ENCODE measurements at places on chromosomes 13 and 19. TPM values are rescaled to one million over a fixed set of nuclear protein-coding genes. Genes with fewer than 3 reads are reported as not detected.

Gene NAXD
- polyA plus RNA-seq: 40.5 TPM

Gene GDF15
- 1.1 TPM for polyA plus RNA-seq

Gene CEACAM6
- 0.11 TPM for polyA plus RNA-seq

Gene CEACAM21
- polyA plus RNA-seq: 1.3 TPM

Gene UPF3A
- 93.1 TPM for polyA plus RNA-seq

Gene SIGLEC11
- polyA plus RNA-seq: 4.4 TPM

Gene CRYL1
- 121 TPM for polyA plus RNA-seq

Gene ZNF439
- 21.3 TPM for polyA plus RNA-seq

Gene CEACAM3
- not detected for polyA plus RNA-seq

Gene CYP2A6
- polyA plus RNA-seq: not detected

Gene ASPDH
- polyA plus RNA-seq: 1.3 TPM

Gene FCER2
- polyA plus RNA-seq: 0.19 TPM

DNA sequence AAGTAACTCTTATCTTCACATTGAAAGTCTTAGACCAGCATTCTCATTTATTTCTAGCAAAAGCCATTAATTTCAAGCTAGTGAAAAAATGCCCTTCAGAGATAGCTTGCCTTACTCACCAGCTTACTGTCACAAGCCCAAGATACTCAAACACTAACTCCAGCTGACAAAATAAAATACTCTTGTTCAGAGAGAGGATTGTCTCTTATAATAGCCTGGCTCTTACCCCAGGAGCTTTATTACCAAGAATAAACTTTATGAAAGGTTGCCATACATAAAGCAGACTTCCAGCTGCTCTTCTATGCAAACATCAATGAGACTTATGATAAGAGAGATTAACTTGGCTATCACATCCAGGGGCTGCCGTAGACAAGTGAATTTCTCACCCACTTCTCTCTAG is 53.6 kb downstream of the XPO4 start:
- DNase-seq: no peak

DNA sequence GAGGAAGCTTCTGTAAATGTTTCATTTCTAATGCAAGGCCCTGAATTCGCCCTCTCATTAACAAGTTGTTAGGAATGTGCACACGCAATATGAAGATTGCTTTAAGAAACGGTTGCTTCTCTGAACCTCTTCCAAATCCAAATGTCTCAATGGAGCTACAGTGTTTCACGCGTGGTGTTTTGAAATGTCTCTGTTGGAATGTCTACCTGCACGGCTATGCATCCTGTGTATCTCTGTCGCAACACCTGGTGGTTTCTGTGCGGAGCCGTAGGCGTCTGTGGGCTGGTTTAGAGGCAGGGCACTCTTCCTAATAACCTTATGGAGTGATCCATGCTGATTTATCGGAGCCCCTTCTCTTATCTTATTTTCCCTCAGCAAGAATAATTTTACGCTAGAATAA is 1584.2 kb upstream of the SLC10A2 start:
- no peak for DNase-seq

DNA sequence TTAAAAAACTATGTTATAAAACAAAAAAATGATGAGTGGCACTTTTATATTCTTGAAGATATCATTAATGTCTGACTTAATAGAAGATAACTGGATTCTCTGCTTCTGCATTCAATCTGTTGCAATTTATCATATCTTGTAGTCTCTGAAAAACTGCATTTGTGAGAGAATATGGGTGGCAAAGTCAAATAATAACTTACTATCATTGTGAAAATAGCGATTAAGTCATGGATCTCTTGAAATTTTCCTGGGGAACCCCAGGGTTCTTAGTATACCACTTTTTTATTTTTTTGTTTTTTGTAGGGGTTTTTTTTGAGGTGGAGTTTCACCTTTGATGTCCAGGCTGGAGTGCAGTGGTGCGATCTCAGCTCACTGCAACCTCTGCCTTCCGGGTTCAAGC is 127.1 kb downstream of the STOML3 start:
- DNase-seq: no peak

DNA sequence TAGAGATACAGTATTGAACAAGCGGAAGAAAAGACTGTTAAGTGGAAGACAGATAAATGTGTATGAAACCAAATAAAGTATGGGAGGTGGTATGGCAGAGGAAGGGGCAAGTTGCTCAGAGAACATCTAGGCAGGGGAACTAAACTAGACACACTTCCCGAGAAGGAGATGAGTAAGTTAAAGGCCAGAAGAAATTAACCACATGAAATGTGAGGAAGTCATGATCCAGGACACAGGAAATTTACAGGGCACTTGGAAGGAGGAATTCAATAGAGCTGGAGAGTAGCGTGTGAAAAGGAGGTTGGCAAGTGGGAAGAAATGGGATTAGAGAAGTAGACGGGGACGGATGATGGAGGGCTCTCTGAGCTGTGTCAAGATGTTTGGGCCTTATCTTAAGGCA is 208.8 kb downstream of the COG6 start:
- DNase-seq: no peak

DNA sequence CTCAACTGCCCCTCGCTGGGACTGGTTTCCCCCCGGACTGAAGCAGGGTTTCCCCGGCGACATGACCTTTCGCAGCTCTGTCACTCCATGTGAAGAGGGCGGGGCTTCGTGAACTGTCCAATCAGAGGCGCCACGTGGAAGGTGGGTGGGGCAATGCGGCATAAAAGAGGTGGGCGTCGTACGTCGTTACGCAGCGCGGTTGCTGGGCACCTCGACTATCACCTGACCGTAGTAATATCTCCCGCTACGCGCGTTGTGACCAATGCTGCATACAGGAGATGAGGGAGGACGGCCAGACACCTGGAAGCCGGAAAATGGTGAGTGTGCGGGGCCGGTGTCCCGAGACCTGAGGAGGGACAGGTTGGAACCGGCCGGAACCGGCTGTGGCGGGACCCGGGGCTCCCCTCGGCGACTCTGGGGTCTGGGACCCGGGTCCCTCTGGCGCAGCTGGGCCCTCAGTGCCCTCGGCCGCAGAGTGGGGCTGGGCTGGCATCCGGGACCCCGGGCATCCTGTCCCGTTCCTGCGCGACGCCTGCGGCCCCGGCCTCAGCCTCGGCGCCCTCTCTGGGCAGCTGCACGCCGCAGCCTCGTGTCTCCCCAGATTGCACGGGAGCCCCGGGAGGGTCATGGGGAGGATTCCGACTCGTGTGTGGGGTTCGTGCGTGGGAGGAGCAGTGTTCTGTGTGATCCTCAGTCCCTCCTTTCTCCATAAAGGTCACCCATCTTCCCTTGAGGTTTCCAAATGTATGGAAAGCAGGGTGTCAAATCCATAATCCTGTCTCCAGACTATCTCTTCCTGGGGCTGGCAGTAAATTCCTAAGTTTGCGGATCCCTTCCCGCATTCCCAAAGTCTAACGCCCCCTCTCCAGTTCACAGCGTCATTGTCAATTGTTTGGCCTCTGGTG is 32.2 kb downstream of the ZNF136 start:
- peak; percentile 82 for DNase-seq

- no peak for DNase-seq
Observed at GRCh38 chr13:20492641-20493040, 33.0 kb downstream of the CRYL1 start.

- no peak for DNase-seq
Observed at GRCh38 chr13:42225051-42225450, 46.9 kb upstream of the AKAP11 start.

GRCh38 chr13:100594731-100595130 is 6.1 kb upstream of the GGACT start:
- DNase-seq: no peak

GRCh38 chr13:43494206-43494605 is 292.6 kb downstream of the ENOX1 start:
- no peak for DNase-seq

- no peak for DNase-seq
Observed at GRCh38 chr19:15684828-15685227, 11.9 kb downstream of the CYP4F12 start.

DNA sequence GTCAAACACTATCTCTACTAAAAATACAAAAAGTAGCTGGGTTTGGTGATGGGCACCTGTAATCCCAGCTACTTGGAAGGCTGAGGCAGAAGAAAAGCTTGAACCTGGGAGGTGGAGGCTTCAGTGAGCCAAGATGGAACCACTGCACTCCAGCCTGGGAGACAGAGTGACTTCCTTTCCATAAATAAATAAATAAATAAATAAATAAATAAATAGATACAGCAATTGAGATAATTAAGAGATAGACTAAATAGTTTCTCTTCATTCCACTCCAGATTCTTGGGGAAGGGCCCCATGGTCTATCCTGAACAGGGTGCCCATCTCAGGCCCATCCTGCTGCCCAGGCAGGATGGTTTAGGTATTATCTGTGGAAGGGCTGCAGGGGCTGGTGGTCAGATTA is 24.0 kb upstream of the FARP1 start:
- DNase-seq: no peak

DNA sequence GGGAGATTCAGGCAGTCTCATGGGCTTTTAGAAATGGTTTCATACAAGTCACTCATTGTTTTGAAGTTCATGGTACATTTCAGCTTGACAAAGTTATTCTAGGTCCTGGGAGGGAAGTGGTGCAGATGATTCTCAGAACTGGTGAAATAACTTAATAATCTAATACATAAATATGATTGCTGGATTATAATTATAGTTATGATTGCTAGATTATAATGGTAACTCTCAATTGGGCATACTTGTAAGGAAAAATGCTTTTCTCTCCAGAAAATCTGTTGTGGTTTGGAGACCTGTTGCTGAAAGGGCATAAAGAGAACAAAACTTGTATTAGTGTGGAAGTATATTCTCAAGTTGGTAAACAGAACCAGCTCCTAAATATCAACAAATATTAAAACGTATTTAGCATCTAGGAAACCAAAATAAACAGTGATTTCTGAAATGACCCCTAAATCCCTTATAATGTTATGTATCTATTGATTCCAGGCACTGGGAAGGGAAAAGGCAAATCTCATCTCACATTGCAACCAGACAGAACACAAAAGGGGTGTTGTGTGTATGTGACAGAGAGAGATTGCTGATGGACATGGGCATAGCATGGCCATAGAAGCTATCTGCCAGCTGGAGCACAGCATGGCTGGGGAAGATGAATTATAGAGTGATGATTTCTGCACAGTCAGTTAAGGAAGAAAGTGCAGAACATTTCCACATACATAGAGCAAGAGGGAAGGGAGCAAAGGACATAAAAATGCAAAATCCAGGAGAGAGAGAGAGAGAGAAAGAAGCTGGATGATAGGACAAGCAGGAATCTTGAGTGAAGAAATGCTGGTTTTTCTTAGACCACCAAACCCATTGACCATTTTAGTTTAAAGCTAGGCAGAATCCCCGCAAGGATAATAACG is 87.1 kb upstream of the FRY start:
- DNase-seq: no peak

- DNase-seq: no peak
Observed at GRCh38 chr19:36100476-36100875, 10.5 kb upstream of the OVOL3 start.

DNA sequence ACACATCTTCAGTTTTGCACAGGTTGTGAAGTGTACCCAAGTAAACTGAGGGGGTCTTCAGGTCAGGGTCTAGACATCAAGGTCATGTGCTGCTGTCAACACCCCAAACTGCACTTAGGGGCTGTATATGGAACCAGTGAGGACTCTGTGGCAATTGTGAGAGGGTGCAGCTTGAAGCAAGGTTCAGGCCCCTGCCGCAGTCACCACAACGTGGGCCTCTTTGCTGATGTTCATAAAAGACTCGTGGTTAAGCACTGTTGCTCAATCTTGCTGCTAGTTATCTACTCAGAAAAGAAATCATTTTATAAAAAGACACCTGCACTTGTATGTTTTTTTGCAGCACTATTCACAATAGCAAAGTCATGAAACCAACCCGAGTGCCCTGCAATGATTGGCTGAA is 907.4 kb downstream of the UQCRFS1 start:
- DNase-seq: no peak

- no peak for DNase-seq
Observed at GRCh38 chr13:24308488-24309020, 826 bp upstream of the C1QTNF9 start.

DNA sequence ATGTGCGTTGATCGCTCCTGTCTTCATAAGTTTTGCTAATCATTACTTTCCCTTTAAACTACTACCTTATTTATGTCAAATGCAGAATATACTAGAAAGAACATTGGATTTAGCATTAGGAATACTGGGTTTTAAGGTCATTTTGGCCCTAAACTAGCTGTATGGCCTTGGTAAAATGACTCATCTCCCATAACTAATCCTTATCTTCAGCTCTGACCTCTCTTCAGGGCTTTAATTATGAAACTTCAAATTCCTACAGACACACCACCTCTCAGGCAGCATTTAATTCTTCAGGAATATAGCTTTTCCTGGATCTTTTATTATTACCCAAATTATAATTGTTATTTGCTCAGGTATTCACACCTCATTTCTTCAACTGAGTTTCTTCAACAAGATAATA is 121.2 kb downstream of the STARD13 start:
- no peak for DNase-seq

DNA sequence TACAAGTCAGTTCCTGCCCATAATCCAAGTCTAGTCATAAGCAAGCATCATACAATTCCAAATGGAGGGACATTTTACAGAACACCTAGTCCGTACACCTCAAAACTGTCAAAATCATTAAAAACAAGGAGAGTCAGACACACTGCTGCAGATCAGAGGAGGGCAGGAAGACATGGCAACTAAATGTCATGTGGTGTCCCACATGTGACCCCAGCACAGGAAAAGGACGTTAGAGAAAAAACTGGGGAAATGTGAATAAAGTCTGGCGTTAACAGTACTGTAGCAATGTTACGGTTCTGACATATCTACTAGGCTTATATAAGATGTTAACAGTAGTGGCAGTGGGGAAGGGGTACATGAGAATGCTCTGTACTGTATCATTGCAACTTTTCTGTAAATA is 2.3 kb downstream of the ZSCAN5A start:
- DNase-seq: no peak

GRCh38 chr13:29516012-29516411 is 79.5 kb downstream of the SLC7A1 start:
- no peak for DNase-seq

GRCh38 chr19:30373593-30373992 is 1.4 kb downstream of the ZNF536 start:
- no peak for DNase-seq

DNA sequence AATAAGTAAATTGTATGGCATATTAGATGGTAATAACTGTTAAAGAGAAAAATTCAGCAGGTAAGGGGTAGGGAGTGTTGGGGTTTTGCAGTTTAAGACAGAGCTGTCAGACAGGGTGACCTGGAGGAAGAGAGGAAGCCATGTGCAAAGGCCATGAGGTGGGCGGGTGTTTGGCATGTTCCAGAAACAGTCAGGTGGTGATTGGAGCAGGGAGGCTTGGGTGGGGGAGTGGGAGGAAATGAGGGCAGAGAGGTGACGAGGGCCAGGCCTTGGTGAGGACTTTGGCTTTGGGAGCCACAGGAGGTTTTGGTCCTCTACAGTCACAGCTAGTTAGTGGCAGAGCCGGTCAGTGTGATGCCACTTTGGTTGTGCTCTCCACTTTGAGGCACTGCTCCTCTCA is 20.1 kb downstream of the RYR1 start:
- no peak for DNase-seq

Measured in left renal pelvis (tissue), 4 donors.